GM13976 (cell line): ENCODE measurements at places on chromosomes 12 and 14.
A peak's percentile ranks its signal among the peaks of the same experiment; 100 is the strongest.

GRCh38 chr12:104738331-104738730, 219.8 kb downstream of the SLC41A2 start:
- no peak for DNase-seq

DNA sequence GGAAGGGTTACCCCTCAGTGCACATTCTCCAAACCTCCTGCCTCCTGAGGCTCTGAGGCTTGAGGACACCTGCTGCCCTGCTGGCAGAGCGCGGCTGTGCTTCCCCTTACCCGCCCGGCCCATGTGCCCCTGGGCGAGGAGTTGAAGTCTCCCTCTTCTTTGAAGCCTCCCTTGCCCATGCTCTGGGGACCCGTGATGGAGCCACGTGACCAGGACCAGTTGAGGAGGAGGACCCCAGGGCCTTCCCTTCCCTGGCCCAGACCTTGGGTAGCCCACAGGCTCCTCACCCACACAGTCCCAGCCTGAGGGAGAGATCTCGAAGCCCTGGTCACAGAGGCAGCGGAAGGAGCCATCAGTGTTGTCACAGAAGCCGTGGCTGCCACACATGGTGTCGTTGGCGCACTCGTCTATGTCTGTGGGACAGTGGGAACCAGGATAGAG, 12.9 kb downstream of the ISCA2 start:
- DNase-seq: peak; percentile 13

- no peak for DNase-seq
Measured at GRCh38 chr14:34237677-34238076, 224.4 kb downstream of the SPTSSA start.

GRCh38 chr12:84436134-84436533, 476.5 kb downstream of the SLC6A15 start:
- DNase-seq: no peak

DNA sequence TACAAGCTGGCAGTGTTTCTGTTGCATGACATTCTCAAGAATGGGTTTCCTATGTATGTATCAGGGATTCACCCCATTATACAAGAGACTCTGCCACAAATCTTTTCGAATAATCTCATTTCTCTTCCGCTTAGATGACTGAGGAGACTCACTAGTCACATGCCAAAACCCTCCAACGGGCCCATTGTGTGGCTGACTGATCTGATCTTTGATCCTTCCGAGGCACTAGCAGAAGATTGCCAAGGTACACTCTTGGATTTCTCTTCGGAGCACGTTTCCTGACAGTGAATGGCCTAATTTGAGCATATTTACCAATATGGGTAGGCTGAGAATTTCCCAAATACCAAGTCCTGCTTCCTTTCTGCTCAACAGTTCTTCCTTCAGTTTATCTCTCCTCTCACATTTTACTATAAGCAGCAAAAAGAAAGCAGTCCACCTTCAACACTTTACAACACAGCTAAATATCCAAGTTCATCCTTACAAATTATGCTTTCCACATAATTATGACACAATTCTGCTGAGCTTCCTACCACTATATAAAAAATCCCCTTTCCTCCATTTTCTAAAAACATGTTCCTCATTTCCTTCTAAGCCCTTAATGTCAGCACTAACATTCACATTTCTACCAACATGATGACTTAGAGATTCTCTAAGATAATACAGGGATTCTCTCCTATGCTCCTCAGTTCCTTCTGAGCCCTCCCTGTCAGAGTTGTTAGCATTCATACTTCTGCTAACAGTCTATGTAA, 11.0 kb downstream of the PRPH start:
- DNase-seq: no peak

- no peak for DNase-seq
Measured at GRCh38 chr14:78010688-78011087, 159.5 kb upstream of the NRXN3 start.

DNA sequence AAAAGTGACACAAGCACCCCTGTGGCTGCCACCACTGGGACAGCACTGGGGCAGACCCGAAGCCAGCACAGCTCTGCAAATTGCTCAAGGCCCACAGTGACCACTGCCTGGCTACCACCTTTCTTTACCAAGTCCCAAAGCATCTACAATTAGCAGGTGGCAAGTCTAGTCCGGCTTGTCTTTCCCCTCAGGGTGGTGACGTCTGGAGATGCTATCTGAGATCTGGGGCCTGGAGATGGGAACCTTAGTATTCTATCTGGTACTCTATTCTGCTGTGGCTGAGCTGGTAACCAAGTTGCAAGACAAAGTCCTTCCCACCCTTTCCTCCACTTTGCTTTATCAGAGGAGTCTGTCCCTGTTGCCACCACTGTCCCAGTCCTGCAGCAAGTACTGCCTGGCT, 1010.1 kb upstream of the FLRT2 start:
- no peak for DNase-seq

DNA sequence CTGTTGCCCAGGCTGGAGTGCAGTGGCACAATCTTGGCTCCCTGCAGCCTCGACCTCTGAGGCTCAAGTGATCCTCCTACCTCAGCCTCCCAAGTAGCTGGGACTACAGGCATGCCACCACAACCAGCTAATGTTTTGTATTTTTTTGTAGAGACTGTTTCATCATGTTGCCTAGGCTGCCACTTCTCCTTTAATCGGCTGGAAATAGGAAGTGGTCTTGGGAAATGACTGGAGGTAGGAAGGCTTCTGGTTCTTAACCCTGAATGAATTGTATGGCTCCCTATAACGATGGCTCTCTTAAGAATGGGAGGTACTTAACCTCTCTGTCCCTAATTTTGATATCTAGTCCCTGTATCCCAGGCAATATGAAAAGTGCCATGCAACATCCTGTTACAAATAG, 113.9 kb upstream of the USP15 start:
- no peak for DNase-seq
